ENCODE measurements at places on chromosomes 12 and 14. TPM values are rescaled to one million over a fixed set of nuclear protein-coding genes. Genes with fewer than 3 reads are reported as not detected.

Gene RNASE7
- polyA plus RNA-seq = not detected

DNA sequence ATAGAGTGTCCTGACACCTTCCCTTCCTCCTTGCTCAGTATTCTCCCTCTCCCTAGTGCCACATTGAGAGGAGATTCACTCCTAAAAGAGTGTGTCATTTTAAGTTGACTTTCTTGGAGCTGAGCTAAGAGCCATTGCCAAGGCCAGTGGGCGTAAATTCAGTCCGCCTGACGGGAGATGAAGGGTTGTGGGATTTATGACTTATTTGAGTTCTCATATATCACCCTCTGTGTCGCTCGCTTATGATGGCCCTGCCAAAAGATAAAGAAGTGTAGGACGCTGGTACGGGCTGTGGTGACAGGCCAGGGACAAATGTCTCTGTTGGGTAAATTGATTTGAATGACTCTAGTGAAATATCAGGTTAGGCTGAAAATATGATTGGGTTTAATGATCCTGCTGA is 867.4 kb downstream of the NRXN3 start:
- no peak for DNase-seq

DNA sequence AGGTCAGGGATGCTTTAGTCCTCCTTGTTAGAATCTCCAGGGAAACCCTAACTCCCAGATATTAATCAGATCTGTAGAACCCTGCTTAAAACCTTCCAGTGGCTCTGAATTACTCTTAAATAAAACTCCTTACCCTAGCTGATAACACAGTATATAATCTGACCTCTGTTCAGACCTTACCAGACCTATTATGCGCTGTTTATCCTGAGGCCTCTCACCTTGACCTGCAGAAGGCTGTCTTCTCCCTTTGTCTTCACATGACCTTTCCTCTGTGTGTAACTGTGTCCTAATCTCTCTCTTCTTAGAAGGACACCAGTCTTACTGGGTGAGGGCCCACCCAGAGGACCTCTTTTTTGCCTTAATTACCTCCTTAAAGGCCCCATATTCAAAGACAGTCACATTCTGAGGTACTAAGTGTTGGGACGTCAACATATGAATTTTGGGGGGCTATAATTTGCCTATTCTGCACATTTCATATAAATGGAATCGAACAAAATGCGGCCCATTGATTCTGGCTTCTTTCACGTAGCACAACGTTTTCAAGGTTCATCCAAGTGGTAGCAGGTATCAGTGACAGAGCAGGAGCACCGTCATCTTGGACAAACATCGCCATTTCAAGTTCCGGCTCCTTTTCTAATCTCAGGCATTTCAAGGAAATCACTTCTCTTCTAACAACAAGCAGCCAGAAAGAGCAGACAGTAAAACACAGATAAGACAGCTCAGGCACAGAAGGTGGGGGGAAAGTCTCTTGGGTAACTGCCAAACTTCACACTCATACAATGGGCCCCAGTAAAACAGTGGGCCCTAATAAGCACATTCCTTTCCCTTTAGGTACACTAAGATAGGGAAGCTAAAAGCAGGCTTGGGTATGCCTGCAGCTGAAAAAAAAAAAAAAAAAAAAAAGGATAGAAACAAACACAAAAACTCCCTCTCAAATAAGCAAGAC is 200.2 kb upstream of the NUDT4 start:
- no peak for DNase-seq

DNA sequence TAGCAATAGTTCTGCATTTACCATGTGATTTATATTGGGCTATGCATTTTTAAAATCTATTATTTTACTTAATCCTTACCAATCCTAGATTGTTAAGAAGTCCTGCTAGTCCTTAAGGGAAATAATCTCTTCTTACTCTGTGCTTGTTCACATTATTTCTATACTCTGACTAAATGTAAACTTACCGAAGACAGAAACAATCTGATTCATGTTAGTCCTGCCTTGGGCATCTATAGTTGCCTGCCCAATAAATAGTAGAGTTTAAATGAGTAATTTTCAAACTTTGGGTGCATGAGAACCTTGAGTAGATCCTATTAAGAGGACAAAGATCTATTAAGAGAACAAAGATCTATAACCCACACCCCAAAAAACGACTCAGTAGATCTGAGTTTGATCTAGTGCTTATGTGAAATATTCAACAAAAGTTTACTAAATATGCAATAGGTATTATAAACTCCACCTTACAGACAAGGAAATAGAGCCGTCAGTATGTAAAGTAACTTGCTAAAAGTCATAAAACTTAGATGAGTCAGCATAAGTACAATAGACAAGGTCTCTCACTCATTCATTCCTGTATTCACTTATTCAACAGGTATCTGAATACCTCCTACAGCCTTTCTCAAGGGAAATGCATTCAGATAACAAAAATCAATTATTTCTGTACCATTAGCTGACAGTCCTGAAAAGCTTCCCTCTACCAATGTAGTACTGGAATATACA is 127.6 kb downstream of the PAWR start:
- no peak for DNase-seq

Gene ZNF664
- 1.5 TPM for polyA plus RNA-seq

GRCh38 chr14:38350102-38350501 is 94.2 kb upstream of the CLEC14A start:
- no peak for DNase-seq

DNA sequence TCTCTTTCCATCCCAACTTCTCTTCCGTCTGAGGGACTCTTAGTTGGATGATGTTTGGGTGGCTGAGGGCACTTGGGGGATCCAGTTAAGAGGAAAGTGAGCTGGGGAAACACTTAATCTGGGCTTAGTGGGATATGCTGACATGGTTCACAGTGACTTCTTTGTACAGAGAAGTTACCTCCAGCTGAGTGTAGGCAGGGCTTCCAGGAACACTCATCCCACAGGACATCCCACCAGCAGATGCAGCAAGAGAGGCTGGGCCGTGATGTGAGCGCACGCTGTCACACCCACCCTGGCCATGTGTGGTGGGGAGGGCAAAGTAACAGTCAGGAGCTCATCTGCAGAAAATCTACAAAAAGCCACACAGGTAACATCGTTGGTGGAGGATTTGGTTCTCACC is 832 bp upstream of the CACNA2D4 start:
- no peak for DNase-seq

- no peak for DNase-seq
Measured at GRCh38 chr12:75882421-75882820, 149.2 kb downstream of the PHLDA1 start.

Gene SPPL3
- 18.5 TPM for polyA plus RNA-seq

- DNase-seq = no peak
Measured at GRCh38 chr12:73629893-73630831, 907.5 kb upstream of the ATXN7L3B start.

- DNase-seq = peak; percentile 47
Measured at GRCh38 chr14:23559010-23559925, 3.2 kb downstream of the THTPA start.

DNA sequence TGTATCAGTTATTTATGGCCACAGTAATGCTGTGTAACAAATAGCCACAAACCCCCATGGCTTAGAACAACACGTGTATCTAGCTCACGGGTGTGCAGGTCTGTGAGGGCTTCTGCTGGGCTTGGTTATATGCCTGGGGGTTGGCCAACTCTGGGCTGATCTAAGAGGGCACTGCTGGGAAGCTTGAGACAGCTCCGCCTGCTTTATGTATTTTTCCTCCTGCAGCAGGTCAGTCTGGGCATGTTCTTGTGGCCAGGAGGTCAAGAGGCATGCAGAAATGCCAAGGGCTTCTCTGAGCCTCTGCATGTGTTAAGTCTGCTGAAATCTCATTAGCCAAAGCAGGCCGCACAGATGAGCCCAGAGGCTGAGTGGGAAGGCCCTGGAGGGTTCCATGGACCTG is 105.8 kb downstream of the ZNF664 start:
- DNase-seq = no peak

GRCh38 chr14:41362139-41362538 is 244.5 kb upstream of the LRFN5 start:
- DNase-seq = no peak

GRCh38 chr14:102220031-102220430 is 80.3 kb downstream of the WDR20 start:
- DNase-seq = no peak

Gene ALDH2
- polyA plus RNA-seq = 272 TPM

DNA sequence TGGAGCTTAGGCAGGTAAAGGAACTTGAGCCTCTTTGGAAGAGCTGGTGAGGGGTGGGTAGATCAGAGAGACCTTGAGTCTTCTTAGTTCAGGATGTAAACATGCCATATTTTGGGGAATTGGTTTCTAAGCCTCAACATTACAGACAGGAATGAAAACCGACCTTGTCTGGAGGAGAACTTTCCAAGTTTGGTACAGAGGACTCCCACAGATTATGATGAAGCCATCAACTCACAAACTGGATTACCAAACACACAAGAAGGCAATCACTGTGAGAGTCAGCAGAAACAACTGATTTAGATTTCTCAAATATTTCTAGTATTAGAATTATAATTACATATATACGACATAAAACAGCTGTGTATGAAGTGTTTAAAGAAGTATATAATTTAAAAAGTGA is 22.3 kb upstream of the AMN1 start:
- DNase-seq = peak; percentile 24

DNA sequence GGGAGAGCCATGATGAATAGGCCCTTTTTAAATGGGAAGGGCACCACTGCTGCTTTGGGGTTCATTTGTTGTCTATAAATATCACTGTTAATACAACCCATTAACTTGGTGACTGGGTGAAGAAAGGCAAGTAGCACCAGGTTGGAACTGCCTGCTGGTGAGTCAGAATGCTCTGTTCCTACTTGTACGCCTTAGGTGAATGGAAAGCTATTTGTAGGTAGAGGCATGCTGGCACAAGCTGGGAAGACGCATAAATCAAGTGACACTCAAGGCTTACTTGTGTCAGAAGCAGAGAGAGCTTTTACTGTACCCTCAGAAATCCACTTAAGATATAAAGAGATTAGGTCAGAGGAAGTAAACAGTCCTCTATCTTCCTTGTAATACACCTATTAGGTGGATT is 142.5 kb downstream of the TMX1 start:
- DNase-seq = no peak

Gene ABCD2
- polyA plus RNA-seq = not detected

Gene RIMKLB
- 6.6 TPM for polyA plus RNA-seq

DNA sequence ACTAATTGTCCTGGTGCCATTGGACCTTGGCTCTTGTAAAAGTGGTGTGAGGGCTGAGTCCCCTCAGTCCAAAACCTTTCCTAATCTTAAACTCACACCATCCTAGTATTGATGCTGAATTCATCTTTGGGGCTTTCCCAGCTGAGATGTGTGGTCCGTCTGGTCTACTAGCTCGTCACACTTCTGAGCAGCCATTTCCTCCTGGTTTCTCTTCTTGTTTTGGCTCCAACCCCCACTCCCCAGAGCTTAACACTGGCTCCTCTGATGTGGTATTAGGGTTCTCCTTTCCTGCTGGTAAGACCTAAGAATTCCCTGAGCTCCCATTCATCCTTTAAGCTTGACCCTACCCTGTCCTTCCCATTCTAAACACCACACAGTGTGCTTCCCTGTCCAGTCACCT is 900.6 kb downstream of the VRK1 start:
- no peak for DNase-seq

DNA sequence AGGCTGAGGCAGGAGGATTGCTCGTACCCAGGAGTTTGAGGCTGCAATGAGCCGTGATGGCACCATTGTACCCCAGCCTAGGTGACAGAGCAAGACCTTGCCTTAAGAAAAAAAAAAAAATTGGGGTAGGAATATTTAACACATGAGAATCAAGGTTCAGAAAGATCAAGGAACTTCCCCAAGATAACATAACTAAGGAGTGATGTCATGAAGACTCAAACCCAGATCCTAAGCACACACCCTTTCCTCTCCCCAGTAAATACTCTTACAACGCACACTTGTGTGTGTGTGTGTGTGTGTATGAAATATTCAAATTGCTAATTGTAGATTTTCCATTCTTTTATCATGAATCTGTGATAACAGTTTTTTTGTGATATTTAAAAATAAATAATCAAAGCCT is 90.6 kb upstream of the NUDT4 start:
- DNase-seq = no peak

GRCh38 chr12:2380946-2381345 is 328.2 kb downstream of the CACNA1C start:
- DNase-seq = no peak

- DNase-seq = no peak
Measured at GRCh38 chr12:107764626-107765025, 3.7 kb upstream of the PRDM4 start.

DNA sequence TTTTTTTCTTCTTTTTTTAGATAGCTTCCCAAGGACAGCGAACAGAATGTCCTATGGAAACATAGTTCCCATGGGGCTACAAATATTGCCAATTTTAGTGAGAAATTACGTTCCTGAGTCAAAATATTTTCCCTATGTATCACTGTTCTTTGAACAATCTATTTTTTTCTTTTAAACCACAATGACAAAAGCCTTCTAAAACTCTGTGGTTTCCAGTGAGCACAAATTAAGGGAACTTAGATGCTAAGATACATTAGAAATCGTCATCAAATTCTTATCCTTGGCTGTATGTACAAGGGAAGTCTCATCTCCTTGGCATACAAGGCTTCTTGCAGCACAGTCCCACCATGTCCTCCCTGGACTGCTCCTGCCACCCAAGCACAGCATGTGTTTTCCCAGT is 17.9 kb downstream of the CPM start:
- DNase-seq = no peak

DNA sequence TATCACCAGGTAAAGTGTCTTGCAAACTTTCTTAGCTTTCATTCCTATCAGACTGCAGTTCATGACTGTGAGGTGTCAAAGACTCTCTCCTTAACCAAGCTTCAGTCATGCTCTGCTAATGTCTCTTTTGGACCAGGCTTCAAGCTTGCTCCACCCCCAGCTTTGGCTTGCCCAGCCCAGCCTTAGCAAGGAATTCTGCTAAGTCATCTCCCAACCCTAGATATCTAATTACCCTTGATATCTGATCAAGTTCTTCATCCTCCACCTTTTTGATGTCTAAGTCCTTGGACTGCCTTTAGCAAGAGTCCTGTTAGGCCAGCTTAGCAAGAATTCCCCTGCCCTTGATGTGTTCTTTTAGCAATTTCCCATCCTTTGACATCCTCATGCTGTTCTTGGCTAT is 108.9 kb upstream of the FGD4 start:
- DNase-seq = no peak

- no peak for DNase-seq
Measured at GRCh38 chr14:101175731-101176534, 272.4 kb upstream of the RTL1 start.

Measured in CD14-positive monocyte (primary cell).